ENCODE measurements at places on chromosomes 12 and 14.

DNA sequence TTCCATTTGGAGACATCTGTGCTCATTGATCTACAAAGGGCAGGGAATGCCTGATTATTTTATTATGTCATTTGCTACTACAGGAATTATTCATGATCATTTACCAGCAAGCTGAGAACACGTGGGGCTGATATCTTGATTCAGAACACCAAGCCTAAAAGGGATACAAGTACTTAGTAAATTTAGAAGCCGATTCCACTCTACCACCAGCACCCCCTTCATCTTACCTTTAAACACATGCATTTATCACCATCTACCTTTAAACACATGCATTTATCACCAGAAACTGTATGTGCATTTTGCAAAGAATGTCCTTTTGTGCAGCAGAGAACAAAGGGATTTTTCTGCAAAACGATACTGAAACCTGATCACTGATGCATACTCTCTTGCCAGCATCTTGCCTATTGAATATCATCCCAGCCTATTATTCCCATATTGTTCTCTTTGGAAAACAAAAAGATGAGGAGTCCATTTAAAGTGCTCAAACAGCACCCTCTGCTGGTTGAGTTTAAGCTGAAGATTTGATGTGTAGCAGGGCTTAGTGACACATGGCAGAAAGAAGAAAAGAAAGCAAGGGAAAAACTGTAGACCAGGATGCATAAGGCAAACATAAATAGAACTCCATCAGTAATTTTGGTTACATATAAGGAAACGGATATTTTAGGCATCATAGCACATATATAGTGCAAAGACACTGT is 132.6 kb upstream of the PLEKHG7 start:
- peak; percentile 31 for DNase-seq

- no peak for DNase-seq
These were observed 91.3 kb downstream of the TSPAN9 start for GRCh38 chr12:3168223-3169221.

- no peak for DNase-seq
These were observed 113.3 kb downstream of the SNAPC1 start for GRCh38 chr14:61875483-61875882.

GRCh38 chr14:89947344-89947743 is 7.2 kb downstream of the EFCAB11 start:
- no peak for DNase-seq

DNA sequence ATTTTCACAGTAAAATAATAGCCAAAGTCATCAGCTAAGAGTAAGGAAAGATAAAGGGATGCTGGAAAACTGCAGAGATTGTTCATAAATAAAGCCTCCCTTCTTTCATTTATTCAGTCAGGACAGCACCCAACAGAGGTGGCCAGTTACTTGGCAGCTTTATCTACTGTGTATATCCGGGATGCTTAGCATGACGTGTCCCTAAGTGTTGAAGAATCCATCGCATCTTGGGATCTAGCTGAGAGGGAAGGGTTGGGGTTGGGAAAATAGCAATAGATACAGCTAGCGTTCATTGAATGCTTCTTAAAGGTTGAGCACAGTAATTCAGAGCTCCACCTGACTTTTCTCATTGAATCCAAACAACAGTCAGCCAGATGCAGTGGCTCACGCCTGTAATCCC is 5.6 kb upstream of the ERBB3 start:
- no peak for DNase-seq

DNA sequence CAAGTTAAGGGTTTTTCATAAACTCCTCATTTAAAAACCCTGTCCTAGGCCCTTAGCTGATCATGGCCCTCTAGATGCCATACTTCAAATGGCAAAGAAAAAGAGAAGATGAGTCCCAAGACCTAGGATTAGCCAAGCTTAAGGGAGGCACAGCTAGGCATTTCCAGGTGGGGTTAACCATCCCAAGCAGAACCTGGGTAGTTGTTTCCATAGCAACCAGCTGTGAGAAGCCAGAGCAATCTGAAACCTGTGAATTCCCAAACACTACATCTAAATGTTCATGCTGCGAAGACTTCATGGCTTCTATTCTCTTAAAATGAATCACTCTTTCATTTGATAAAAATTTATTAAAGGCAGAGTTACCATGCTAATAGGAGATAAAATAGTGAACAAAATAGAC is 372.9 kb downstream of the C12orf50 start:
- no peak for DNase-seq

DNA sequence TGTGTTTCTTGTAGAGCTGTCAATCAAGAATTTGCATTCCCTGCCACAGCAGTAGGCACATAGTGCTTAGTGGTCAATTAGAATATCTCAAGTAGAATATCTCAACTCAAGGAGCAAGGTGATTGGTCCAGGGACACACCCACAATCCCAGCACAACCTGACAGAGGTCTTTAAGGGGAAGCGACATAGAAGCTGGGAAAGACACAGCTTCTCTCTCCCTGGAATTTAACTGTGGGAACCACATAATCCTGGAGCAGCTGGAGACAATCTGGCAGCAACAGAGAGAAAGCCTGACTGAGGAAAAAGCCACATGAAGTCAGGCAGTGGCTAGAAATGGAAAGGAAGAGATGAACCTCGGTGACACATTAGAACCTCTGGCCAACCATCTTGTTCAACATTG is 85.7 kb upstream of the LMO3 start:
- no peak for DNase-seq

DNA sequence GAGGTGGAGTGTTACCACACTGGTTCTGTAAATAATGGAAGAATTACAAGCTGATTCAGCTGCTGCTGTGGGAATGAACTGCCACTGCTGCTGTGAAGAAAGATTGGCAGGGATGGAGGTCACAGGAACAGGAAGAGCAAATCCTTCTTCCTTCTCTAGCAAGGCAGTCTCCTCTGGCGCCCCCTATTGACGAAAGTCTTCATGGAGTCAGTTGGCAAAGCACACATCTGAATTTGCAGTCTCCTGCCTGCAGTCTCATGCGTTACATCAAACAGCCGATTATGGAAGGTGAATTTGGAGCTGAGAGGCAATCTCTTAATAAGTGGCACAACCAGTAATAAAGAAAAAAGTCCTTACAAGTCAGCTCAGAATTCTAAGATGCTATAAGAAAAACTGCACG is 106.0 kb upstream of the TMTC1 start:
- DNase-seq, result no peak

DNA sequence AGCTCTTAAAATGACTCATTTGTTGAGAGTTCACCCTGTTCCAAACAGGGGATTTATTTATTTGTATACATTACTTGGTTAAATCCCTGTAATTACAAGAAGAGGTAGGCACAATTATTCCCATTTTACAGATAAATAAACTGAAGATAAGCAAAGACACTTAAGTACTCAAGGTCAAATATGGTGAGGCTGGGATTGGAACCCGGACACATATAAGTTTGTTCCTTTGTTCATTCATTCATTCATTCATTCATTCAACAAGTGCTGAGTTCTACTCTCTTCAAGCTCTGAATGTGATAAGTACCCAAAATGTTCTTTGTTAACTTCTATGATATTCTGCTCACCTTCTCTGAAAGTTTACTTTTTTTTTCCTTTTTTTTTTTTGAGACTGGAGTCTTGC is 2.4 kb upstream of the TRIM9 start:
- no peak for DNase-seq

DNA sequence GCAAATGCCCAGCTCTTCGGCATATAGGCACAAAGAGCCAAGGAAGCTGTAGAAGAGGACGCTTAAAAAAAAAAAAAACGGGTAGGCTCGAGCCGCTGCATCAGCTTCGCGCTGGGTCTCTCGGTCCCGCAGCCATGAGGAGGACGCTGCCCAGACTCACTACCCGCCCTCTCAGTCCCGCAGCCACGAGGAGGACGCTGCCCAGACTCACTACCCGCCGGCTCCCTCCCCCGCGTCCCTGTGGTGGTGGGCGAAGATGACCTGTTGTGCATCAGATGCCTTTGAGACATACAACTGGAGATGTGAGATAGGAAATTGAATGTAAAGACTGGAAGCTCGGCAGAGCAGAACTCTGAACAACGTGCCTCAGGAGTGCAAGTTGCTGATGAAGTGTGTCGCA is 11.4 kb upstream of the SPSB2 start:
- no peak for DNase-seq

- no peak for DNase-seq
These were observed 25.1 kb upstream of the SLC8A3 start for GRCh38 chr14:70213721-70214282.

DNA sequence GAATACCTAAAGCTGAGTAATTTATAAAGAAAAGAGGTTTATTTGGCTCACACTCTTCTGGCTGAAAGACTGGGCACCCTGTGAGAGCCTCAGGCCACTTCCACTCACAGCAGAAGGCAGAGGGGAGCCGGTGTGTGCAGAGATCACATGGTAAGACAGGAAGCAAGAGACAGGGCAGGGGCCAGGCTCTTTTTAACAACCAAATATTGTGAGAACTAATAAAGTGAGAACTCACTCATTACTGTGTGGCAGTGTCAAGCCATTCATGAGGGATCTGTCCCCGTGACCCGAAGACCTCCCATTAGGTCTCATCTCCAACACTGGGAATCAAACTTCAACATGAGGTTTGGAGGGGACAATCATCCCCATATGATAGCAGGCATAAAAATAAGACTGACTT is 180.8 kb upstream of the DIO3 start:
- DNase-seq, result no peak

GRCh38 chr14:58635091-58635830 is 2.5 kb upstream of the DACT1 start:
- DNase-seq, result no peak

GRCh38 chr12:53997204-53998109 is 2.5 kb upstream of the HOXC9 start:
- no peak for DNase-seq

DNA sequence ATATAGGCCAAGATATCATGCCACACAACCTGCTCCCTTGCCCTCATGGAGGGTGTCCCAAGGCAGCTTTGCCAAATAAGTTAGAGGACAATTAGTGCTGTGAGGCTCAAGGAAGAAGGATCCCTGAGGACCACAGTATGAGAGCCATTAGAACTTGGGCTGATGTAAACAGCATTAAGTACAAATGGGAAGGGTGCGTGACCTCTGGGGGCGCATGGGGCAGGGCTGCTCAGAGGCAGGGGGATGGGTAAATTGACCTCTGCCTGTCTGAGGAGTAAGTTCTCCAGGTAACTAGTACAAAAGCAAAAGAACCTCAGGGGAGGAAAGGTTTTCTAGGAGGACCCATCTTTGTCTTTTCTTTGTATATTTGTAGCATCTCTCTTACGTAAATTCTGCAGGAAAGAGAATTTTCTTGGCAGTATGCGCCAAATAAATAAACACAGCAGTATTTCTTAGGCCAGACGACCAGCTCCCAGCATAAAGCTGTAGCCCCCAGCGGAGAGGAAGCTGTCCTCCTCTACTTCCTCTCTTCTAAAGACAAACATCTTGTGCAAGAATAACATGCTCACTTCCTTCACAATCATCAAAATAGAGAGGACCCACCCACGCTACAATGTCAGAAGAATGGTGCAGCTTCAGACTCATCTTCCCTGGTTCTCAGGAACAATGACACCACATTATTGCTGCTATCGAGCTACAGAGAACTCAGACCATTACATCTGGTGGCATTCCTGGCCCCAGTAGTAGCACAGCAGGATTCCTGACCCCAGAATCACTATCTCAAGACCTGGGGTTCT is 16.4 kb upstream of the VWF start:
- peak; percentile 4 for DNase-seq

- no peak for DNase-seq
These were observed 225.4 kb upstream of the CAND1 start for GRCh38 chr12:67043771-67044170.

DNA sequence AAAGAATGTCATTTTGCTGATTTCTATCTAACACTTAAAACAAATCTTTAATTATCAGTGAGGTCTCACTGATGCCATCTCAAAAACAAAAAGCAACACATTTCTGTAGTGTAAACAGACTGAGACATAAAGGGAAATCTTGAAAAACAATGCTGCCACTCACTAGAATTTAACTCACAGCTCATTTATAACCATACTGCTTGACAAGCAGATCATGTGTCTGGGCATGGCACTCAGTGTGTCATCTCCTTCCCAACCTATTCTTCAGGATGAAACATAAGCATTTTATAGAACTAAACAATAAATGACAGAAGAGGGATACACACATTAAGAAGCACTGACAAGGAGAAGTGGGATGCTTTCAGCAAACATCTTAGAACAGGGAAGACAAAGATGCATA is 22.4 kb downstream of the ATF7 start:
- no peak for DNase-seq

DNA sequence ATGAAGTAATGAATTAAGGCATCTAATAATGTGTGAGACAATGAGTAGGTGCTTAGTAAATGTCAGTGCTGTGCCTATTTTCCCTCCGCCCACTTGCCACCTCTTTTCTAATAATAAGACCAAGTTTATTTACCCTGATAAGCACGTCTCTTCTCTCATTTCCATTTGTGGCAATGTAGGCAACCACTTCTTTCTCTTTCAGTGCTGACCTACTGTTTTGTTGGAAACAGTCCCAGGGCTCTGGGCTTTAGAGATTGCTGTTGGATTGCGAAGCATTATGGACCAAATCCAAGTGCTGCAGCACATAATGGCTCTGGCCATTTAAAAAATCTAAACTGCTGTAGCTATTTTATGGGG is 141.3 kb upstream of the PLEKHG7 start:
- DNase-seq, result no peak

- DNase-seq, result no peak
These were observed 440 bp upstream of the ISM2 start for GRCh38 chr14:77498984-77499527.

DNA sequence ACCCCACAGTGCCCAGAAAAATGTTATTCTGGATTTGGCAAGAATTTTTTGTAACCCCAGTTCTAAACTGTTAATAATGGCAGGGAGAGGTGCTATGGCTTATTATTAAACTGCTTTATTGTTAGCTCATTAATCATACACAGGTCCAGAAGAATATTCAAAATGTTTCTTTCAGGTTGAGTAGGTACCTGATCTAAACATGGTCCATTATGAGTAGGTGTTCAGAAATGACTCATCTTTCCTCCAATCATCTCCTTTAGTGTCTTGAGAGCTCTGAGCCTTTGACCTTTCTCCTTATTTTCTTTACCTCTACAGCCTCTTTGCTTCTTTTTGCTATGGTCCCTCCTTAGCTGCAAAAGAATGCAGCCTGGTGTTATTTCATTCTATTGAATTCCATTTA is 211.0 kb upstream of the GARIN6 start:
- no peak for DNase-seq

DNA sequence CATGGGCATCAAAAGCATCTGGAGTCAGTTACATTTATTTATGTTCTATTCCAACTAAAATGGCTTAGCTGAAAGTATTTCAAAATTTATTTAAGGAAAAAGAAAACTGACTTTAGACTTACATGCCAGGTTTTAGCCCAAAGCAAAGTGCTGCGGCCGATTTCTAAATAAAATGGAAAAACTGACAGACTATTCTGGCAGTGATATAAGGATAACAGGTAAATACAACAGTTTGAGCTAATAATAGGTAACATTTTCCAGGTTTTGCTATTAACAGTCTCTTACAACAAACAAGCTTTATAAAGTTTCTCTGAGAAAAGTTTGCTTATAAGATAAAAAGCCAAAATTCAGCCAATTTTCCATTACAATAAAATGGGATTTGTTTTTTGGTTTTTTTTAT is 937.2 kb upstream of the FLRT2 start:
- DNase-seq, result no peak

GRCh38 chr14:72518809-72519377 is 375.0 kb downstream of the DPF3 start:
- peak; percentile 13 for DNase-seq

GRCh38 chr14:67559639-67560038 is 26.5 kb downstream of the PLEKHH1 start:
- no peak for DNase-seq

- no peak for DNase-seq
These were observed at the start of gene USP44 for GRCh38 chr12:95551305-95551704. TSS of gene USP44 (minus strand) at chr12:95551476. CDS start at chr12:95534256, 17,220 bp downstream.

Measured in stimulated activated CD8-positive, alpha-beta memory T cell treated with anti-CD3 and anti-CD28 coated beads, Interleukin-12 subunit alpha, Interleukin-12 subunit beta, amount 100 ng/mL, for 1 hour (primary cell).